ENCODE measurements at places on chromosomes 7 and 10.

- DNase-seq = no peak
Observed at GRCh38 chr7:150927956-150928344, 50.2 kb downstream of the KCNH2 start.

DNA sequence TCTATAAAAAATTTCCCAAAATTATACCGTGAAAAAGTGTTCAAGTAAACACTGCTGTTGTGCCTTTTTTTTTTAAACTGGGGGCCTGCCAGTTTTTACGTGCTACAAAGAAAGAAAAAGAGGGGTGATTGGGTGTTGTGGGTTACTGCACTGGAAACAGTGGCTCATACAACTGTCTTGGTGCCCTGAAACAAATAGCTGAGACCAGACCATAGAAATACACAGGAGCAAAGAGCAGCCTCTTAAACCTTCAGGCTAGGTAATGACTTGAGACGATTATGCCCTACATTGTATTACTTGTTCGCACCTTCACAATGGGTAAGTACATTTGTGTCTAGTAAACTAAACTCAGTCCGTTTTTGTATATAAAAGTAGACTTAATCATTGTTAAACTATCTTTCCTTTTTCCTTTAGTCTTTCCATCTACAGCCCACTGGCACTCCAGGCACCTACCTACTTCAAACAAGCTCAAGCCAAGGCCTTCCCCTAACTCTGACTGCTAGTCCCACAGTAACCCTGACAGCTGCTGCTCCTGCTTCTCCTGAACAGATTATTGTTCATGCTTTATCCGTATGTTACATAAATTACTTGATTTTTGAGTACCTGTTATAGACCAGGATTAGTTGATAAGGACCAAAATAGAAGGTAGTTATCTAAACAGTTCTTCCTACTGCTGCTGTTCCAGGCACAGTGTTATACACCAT is 26.6 kb downstream of the TMEM243 start:
- no peak for DNase-seq

GRCh38 chr10:77351386-77351785 is 286.2 kb downstream of the KCNMA1 start:
- no peak for DNase-seq

GRCh38 chr7:100598425-100598824 is 3.7 kb upstream of the PCOLCE start:
- no peak for DNase-seq

DNA sequence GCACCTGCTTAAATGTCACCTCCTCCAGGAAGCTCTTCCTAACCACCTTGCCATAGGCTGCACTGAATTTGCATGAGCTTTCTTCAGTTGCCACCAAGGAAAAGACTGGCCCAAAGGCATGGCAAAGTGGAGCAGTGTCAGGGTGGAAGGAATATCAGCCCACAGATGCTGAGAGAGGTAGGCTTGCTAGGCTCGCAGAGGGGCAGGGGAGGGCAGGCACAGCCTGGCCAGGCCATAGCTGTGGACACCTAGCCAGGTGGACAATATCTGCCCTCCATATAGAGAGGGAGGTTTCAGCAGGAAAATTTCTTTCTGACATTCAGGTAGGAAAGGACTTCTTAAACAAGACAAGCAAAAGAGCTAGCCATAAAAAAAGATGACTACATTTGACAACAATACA is 166.3 kb downstream of the GRID1 start:
- DNase-seq = no peak

- DNase-seq = no peak
Observed at GRCh38 chr7:75869776-75870379, 9.0 kb upstream of the RHBDD2 start.

GRCh38 chr10:61834519-61834918 is 67.0 kb upstream of the ARID5B start:
- no peak for DNase-seq

DNA sequence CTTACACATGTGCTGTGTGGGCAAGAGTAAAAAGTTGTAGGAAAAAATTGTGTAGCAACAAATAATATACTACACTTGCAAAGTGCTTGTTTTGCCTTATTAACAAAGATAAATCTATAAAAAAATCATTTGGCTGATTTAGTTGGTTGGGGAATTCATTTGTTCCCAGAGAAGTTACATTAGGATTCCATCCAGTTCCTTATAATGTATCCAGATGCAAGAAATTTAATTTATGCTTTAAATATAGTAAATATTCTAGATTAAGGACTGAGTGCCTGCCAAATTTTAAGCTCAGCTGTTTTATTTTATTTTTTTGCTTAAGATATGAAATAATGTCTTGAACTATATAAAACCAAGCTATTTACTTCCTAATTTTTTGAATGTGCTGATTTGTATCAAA is 1169.9 kb downstream of the NXPH1 start:
- no peak for DNase-seq

DNA sequence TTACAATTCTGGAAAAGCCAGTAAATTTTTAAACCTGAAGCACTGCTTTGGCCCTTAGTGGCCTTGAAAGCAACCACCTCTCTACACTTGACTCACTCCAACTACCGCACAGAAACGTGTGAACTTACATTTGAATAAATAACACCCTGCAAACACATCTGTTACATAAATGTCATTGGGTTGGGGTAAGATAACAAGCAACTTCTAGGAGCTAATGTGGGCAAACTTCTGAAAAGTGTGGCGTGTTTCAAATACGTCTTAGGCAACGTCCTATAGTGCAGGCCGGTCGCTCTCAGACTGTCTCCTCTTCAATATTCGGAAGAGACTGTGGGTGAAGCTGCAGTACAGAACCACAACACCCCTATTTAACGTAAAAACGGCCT is 474 bp downstream of the ORC5 start:
- DNase-seq = peak; percentile 53

GRCh38 chr10:329361-330099 is 194.3 kb downstream of the ZMYND11 start:
- no peak for DNase-seq

DNA sequence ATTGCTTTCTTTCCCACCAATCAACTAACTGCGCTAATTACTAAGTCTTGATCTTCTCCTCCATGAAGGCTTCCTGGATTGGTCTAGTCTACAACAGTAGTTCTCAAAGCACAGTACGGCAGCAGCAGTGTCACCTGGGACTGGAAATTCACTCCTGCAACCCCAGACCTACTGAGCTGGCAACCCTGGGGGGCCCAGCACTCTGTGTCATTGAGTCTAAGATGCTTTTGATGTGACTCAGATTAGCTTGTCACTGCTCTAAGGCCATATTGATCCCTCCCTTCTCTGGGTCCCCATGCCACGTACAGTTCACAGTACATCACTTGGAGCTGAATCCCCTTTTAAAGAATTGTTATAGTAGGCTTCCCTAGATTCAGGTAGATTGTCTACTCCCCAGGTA is 65.7 kb upstream of the KMT2C start:
- DNase-seq = no peak

DNA sequence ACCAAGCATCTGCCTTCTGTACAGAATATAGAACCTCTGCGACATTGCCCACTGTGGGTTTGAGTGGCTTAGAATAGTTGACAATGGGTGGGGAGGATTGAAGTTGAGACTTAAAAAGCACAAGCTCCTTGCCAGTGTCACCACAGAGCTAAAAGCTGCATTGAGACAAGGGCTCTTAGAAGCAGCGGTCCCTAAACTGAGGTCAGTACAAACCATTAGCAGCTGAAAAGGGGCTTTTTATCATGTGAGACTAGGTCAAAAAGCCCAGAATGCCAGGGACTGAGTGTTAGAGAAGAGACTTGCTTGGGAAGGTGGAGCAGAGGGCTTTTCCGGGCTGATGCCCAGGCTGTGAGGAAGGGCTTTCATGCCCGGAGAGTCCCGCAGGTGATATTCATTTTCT is 91.3 kb downstream of the POU6F2 start:
- DNase-seq = no peak

DNA sequence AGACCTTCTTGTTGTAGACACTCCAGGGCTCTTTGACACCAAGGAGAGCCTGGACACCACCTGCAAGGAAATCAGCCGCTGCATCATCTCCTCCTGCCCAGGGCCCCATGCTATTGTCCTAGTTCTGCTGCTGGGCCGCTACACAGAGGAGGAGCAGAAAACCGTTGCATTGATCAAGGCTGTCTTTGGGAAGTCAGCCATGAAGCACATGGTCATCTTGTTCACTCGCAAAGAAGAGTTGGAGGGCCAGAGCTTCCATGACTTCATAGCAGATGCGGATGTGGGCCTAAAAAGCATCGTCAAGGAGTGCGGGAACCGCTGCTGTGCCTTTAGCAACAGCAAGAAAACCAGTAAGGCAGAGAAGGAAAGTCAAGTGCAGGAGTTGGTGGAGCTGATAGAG is 5.5 kb downstream of the GIMAP7 start:
- DNase-seq = no peak

DNA sequence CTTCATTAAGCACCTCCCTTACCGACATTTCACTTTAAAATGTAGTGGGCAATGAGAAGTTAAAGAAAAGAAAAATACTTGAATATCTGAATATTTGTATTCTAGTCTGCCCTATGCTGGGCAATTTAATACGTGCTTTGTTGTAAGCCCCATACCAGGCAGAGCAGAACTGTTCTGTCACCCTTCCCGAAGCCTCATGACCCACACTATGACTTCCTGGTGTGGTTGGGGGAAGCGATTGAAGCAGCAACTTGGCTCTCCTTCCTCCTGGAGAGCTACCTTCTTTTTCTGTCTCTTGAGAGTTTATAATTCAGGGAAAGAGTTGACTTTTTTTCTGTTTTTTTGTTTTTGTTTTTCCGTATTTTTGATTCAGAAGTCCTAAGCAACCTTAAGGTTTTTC is 243.7 kb downstream of the INHBA start:
- DNase-seq = no peak
